GM19239 (cell line): ENCODE measurements at places on chromosomes 1 and 21.

GRCh38 chr1:199322278-199322677 lies 683.4 kb downstream of the PTPRC start:
- no peak for DNase-seq

- DNase-seq = no peak
Observed at GRCh38 chr21:16072221-16072620, 342.4 kb downstream of the USP25 start.

- no peak for DNase-seq
Observed at GRCh38 chr1:201504179-201504631, 2.7 kb downstream of the CSRP1 start.

- no peak for DNase-seq
Observed at GRCh38 chr1:87805666-87806378, 477.1 kb downstream of the LMO4 start.

- DNase-seq = no peak
Observed at GRCh38 chr1:84947536-84948410, 49.1 kb downstream of the MCOLN2 start.
